ENCODE measurements at places on chromosomes 16 and 17. TPM values are rescaled to one million over a fixed set of nuclear protein-coding genes. Genes with fewer than 3 reads are reported as not detected.
A peak's percentile ranks its signal among the peaks of the same experiment; 100 is the strongest.

The TMED6 gene
- not detected for total RNA-seq

GRCh38 chr17:6831661-6832263 is at the start of gene TEKT1:
Gene TEKT1, minus strand, starts transcription at chr17:6831729. Its CDS starts 1,353 bp downstream, at chr17:6830376.
- peak; percentile 80 for DNase-seq

DNA sequence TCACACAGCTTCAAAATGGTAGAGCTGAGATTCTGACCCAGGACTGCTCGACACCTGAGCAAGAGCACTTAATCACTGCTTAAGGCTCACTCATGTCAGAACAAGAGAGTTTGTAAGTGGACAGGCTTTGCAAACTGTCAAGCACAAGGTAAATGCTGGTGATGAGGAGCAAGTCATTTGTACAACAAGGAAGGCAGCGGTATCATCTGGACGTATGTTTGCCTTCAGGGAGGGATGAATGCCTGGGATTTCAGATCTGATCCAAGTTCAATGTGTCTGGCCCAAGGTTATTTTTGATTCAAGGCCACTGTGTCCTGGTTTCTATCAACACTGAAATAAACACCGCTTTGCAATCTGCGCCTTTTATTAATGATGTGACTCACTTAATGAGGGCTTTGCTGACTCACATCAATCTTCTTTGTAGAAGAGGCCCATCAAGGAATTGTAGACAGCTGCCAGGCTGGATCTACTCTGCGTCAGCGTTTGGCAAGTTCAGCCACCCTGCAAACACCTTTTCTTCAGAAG is 174.4 kb upstream of the HS3ST3A1 start:
- DNase-seq, result no peak

DNA sequence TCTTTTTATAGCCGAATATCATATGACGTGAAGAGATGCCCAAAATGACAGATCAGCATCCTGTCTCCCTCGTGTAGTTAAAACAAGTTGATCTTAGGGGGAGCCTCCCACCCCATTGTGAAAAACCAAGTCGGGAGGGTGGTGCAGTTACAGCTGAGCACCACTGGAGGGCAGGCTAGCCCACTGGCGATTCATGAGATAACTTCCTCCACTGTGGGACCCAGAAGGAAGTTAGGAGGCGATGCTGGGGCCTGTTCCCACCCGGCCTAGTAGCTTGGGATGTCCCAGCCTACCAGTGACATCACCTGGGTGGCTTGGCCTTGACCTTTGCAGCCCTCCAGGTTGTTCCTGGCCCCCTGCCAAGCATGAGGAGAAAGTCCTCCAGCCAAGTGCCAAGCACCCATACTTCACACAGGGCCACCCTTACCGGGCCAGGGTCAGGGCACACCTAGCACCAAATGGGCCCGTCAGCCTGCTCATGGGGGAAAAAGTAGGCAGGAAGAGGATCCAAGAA is 8.1 kb upstream of the CPNE2 start:
- peak; percentile 26 for DNase-seq

DNA sequence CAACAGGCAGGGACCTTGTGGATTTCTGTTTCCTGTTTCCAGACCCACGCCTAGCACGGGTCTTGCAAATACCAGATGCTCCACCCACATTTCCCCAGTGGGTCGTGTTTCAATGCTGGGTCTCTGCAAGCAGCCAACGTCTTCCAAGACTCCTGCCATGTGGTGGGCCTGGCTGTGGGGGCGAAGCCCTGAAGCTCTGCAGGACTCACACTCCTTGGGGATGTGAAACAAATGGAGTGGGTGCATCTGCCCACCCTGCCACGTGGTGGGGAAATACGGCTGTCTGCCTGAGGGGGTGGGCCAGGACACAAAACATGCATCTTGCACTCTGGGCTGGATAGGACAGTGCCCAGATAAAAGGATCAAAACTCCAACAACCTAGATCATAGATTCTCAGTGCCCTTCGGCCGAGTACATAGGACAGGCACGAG is 32.6 kb downstream of the FA2H start:
- DNase-seq, result no peak

DNA sequence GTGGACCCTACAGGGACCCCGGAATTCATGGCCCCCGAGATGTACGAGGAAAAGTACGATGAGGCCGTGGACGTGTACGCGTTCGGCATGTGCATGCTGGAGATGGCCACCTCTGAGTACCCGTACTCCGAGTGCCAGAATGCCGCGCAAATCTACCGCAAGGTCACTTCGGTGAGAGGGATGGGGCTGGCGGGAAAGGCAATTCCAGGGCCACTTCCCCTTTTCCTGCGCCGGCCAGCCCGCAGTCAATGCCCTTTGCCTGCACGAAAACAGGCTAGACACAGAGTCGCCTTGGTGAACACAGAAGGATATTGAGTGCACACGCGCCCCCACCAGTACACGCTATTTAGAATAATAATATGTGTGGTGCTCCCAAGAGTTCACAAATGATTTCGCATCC is 4.0 kb downstream of the WNK4 start:
- DNase-seq, result no peak

DNA sequence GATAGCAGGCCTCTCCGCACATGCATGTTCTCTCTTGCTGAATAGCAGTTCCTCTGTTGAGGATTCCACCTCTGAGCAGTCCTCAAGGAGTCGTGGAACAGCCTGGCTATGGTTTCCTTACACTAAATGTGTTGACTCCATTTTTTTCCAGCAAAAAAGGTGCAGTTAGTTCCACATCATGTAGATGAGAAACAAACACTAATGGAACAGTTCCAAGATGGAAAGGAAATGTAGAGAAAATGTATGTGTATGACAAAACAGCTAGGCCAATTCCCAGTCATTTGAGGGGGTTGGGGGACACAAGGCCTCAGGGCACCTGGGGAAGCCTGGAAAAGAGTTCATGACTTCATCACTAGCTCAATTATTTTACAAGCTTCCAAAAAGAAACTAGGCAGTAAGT is 90.0 kb downstream of the CFDP1 start:
- no peak for DNase-seq

DNA sequence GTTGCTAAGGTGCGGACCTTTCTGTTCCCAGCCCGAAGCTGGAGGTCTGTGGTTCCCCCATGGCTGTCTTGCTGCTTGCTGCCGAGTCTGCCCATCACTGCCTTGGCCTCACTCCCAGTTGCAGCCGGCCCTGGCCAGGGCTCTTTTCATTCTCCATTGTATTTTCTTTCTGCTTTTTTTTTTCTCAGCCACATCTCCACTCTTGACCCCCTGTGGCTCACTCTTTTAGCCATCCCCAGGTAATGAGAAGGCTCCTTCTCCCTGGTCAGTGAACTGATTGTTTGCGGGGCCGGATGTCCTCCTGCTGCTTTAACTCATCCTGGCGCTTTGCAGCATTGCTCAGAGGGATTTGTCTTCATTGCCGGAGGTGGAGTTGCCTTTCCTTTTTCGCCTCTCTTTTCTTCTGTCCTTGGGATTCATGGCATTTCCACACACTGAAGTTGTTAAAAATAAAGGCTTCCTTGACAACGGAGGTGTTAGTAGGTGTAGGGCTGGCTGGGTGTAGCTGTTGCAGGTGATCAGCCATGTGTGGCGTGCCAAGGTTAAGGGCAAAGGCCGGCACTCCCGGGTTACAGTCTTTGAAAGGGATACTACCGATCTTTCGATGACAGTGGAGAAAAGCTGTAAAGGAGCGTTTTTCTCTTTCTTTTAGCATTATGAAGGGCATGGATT is 34.1 kb downstream of the MAP2K6 start:
- no peak for DNase-seq

GRCh38 chr17:45907750-45908395 is 13.5 kb downstream of the MAPT start:
- no peak for DNase-seq

- no peak for DNase-seq
Measured at GRCh38 chr17:34235389-34236028, 19.6 kb upstream of the CCL2 start.

- DNase-seq, result no peak
Measured at GRCh38 chr16:68298907-68299561, 11.7 kb downstream of the SLC7A6OS start.

- no peak for DNase-seq
Measured at GRCh38 chr16:31438414-31438813, 4.2 kb downstream of the ZNF843 start.

- no peak for DNase-seq
Measured at GRCh38 chr17:68439656-68440290, 17.5 kb downstream of the WIPI1 start.

Measured in ascending aorta (tissue), 2 donors.